Mesenteric fat pad (tissue), 1 donor: ENCODE measurements at places on chromosomes 11 and 22. TPM values are rescaled to one million over a fixed set of nuclear protein-coding genes. Genes with fewer than 3 reads are reported as not detected.

The MICALL1 gene
- total RNA-seq, result 44.7 TPM

The JHY gene
- 12.0 TPM for total RNA-seq

The ELFN2 gene
- not detected for total RNA-seq

The SLC17A6 gene
- total RNA-seq, result not detected

The LYVE1 gene
- total RNA-seq, result 352 TPM

The NF2 gene
- 34.1 TPM for total RNA-seq

The TRPC6 gene
- 2.6 TPM for total RNA-seq

The RNF215 gene
- 9.1 TPM for total RNA-seq

The TMEM151A gene
- total RNA-seq, result 0.19 TPM

The THYN1 gene
- 45.9 TPM for total RNA-seq

The E2F8 gene
- total RNA-seq, result not detected

The CTSW gene
- total RNA-seq, result 1.3 TPM

The TEX12 gene
- not detected for total RNA-seq

The DNAJB7 gene
- not detected for total RNA-seq

The CLMP gene
- total RNA-seq, result 199 TPM

The FOLR1 gene
- 0.32 TPM for total RNA-seq

The CARNS1 gene
- total RNA-seq, result 0.29 TPM

The PKDREJ gene
- total RNA-seq, result not detected

The ADAMTS8 gene
- total RNA-seq, result 0.42 TPM

The SYT8 gene
- not detected for total RNA-seq

The KDM4E gene
- not detected for total RNA-seq

The INPP5J gene
- 0.19 TPM for total RNA-seq

The OR52I1 gene
- not detected for total RNA-seq

The SLC22A6 gene
- not detected for total RNA-seq

The FGF4 gene
- not detected for total RNA-seq

The CALCB gene
- total RNA-seq, result 0.29 TPM

The MIAT gene
- total RNA-seq, result 2.5 TPM

The OR2D2 gene
- not detected for total RNA-seq

The POU2AF1 gene
- 0.10 TPM for total RNA-seq

The CRYBB2 gene
- total RNA-seq, result not detected

The ZNF202 gene
- 7.5 TPM for total RNA-seq

The SERPING1 gene
- 516 TPM for total RNA-seq

The SGSM1 gene
- total RNA-seq, result 0.16 TPM

The FADD gene
- total RNA-seq, result 29.3 TPM

The C11orf91 gene
- 3.4 TPM for total RNA-seq

The PLEKHA7 gene
- total RNA-seq, result 43.2 TPM
